ENCODE measurements at places on chromosomes 7 and 10.

DNA sequence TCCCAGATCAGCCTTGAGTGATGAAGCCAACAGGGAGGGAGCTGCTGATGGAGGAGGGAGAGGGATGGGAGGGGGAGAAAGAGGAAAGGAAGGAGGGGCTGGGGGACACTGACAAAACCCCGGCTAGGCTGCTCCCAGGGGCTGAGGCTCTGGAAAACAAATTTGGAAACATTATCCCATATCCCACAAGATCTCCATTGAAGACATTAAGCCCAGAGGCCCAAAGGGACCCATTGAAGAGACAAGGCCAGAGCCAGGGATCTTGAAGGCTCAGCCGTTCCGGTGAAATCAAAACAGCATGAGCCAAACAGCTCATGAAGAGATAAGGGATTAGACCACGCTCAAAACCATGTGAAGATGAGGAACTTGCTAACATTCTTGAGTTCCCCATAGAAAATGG, 184.3 kb upstream of the ITGB1 start:
- no peak for DNase-seq

DNA sequence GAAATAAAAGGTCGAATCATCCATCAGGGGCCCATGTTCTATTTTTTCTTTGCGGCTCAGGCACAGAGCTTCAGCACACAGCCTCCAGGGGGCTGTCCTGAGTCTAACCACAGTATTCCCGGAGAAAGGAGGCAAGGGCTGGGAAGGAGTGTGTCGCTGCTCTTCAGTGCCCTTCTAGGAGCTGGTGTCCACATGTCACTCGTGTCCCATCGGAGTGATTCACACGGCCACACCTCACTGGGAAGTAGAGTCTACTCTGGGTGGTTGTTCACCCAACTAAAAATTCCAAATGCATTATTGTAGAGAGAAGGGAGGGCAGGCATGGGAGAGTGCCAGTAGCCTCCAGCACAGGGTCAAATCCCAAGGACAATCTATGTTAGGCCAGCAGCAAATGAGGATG, 114.8 kb upstream of the LANCL2 start:
- DNase-seq = no peak

DNA sequence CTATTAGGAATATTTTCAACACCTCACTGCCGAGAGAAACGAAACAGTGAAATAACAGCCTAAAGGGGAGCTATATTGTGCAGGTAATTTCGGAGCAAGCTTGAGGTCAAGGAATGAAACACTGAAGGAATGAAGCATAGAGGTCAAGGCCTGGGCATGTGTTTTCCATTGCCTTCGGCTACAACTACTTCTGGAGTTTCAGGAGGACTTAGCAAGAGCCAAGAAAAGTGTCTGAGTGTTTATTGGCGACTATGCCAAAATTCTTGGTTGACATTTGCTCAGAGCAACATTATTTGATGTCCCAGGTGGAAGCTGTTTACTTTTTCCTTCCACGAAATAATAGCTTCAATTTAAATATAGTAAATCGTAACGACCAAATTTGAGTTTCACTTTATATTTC, 89.6 kb upstream of the IFRD1 start:
- DNase-seq = no peak

DNA sequence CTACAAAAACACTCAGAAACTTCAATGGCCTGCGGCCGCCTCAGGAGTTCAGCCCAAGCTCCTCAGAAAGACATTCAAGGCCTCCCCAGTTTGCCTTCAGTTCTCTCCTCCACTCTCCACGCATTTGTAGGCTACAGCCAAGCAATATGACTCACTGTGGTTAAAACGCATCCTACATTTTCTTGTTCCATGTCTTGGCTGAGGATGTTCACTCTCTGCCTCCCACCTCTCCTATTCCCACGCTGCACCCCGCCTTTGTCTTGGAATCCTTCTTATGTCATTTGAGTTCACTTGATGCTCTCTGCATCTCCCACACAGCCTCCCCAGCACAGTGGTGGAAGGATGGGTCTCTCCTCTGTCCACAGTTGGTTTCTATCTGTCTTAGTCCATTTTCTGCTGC, 184.8 kb downstream of the NPSR1 start:
- DNase-seq = no peak

DNA sequence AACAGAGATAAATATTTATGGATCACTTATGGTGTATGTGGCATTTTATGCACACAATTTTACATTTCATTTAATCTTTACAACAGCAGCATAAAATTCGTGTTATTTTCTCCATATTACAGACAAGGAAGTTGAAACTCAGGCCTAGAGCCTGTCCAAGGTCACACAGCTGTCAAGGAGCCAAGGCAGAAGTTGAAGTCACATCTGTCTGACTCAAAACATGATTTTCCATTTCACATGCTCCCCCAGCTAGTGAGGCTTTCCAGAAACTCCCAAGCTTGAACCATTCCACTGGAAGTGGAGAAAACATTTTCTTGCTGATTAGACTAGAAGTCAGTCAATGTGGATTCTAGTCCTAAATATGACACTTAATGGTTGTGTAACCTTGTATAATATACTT, 110.5 kb downstream of the HECTD2 start:
- no peak for DNase-seq

All from AG04450 (cell line).